BE2C (cell line): ENCODE measurements at places on chromosomes 1 and 21.
A peak's percentile ranks its signal among the peaks of the same experiment; 100 is the strongest.

GRCh38 chr1:184987696-184988095 lies 13.4 kb upstream of the NIBAN1 start:
- no peak for DNase-seq

- no peak for DNase-seq
Observed at GRCh38 chr21:37771181-37771580, 145.1 kb downstream of the KCNJ6 start.

- no peak for DNase-seq
Observed at GRCh38 chr1:81493102-81493869, 307.4 kb upstream of the ADGRL2 start.

- no peak for DNase-seq
Observed at GRCh38 chr1:200862713-200863415, 9.9 kb upstream of the GPR25 start.

- no peak for DNase-seq
Observed at GRCh38 chr1:170096806-170097340, 22.4 kb upstream of the KIFAP3 start.

- peak; percentile 51 for DNase-seq
Observed at GRCh38 chr21:45590726-45591618, 48.7 kb upstream of the SLC19A1 start.

DNA sequence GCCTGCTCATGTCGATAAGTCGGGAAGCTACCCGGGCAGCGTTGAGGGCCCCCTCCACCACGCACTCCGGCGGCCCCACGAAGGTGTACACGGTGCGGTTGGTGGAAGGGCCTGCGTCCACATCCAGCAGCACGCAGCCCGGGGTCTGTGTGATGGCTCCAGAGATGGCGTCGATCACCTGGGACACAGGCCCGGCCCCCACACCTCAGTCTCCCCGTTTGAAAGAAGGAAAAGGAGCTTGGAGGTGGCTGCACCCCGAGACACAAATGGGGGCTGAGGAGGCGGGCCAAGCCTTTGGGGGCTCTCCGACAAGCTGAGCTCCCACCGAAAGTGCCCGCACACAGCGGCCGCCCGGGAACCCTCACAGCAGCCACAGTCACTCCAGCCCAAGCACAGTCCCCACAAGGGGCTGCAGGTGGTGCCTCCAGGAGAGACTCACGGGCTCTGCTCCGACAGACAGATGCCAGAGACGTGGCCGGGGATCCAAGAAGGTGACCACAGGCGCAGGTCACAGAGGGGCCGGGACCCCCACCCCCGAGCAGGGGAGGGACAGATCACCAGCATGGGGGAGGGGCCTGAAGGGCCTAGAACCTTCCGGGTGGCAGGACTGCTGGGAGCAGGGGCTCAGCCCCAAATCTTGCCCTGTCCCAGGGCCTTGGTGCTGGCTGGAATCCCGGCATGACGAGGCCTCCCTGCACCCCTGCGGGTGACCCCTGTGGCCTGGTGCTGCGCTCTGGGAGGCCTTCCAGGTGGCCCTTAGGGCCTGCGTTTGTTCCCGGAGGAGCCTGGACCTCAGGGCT lies 1.0 kb downstream of the FTCD start:
- peak; percentile 7 for DNase-seq

DNA sequence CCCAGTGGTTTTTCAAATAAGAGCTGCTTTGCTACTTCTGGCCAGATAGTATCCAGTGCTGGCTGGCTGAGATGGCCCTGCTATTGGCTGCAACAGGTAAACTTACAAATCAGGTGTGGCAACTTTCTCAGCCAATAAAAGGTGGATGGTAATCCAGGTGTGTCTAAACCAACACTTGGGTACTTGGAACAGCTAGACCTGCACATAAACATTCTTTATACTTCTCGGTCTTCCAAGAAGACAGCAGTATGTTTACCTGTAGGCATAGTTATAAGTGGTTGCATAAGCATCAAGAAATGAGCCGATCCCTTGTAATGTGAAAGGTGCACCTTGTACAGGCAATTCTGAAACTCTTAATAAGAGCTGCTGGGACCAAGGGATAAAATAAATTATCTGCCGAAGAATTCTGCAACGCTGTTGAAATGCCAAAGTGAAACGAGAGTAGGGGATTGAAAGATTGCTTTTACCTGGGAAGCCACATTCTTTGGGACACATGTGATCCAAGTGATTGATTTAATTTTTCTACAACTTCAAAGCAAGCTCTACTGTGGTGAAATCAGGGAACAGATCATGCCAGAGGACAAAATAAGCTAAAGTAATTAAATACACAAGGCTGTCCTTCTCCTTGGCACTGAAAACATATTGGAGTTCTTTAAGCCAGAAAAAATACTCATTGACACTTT lies at the start of gene CLDN8:
CLDN8 (minus strand) TSS at position 57 of the 683 bp plus-strand sequence. CDS start 172 bp downstream, outside the sequence.
- no peak for DNase-seq

DNA sequence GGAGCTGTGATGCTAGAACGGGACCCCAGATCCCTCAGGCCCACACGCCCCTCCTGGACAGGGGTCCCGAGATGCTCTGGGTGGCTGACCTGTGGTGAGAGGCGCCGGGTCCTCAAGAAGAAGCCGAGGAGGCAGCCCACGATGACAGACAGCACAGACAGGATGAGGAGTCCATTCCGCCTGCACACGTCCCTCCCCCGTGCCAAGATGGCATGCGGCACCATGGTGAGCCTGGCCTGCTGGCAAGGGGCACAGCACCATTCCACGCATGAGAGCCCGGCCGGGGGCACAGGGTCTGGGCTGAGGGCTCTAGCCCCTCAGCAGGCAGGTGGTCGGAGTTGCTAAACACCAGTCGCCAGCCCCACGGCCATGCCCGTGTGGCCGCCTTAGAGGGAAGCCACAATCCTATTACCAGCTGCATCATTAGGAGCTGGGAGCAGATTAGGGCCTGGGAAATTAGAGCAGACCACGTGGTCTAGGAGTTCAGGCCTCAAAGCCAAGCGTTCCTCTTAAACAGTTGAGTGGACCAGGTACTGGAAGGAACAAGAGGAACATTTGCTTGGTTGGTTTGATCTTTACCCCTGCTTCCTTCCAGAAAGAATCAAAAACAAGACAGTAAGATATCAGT lies at the start of gene SLC1A7:
SLC1A7 (minus strand) TSS at position 413 of the 628 bp plus-strand sequence; CDS start at position 224, 189 bp downstream.
- no peak for DNase-seq

DNA sequence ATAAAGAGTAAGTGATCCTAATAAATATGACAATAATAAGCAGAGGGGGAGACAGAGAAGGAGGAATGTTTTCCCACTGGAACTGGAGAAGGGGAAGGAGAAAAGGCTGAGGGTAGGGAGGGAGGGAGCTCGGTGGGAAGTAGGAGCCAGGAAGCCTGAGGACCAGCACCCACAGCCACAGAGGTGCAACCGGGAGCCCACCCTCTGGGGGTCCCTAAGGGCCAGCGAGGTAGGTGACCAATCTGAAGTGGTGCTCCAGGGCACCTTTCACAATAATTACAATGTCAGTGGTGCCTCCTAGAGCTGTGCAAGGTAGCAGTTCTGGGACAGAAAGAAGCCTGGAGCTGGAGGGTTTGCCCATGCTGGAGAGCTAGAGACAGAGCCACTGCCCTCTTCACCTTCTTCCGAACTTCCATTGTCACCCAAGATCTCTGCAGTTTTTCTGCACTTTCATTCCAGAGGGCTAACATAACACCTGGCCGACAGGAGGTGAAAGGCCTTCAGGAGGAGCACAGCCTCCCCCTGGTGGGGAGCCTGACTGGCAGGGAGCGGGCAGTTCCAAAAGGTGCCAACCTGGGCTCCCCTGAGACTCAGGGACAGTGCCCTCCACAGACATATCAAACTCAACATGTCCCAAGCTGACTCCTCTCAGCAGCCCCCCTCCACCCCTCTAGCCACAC lies 4.1 kb upstream of the AHCYL1 start:
- DNase-seq: no peak

GRCh38 chr21:22725436-22725835 lies 1727.2 kb downstream of the NCAM2 start:
- DNase-seq: no peak

GRCh38 chr1:51610637-51611036 lies 6.3 kb upstream of the OSBPL9 start:
- no peak for DNase-seq

- no peak for DNase-seq
Observed at GRCh38 chr1:172515927-172516326, 17.0 kb upstream of the SUCO start.

DNA sequence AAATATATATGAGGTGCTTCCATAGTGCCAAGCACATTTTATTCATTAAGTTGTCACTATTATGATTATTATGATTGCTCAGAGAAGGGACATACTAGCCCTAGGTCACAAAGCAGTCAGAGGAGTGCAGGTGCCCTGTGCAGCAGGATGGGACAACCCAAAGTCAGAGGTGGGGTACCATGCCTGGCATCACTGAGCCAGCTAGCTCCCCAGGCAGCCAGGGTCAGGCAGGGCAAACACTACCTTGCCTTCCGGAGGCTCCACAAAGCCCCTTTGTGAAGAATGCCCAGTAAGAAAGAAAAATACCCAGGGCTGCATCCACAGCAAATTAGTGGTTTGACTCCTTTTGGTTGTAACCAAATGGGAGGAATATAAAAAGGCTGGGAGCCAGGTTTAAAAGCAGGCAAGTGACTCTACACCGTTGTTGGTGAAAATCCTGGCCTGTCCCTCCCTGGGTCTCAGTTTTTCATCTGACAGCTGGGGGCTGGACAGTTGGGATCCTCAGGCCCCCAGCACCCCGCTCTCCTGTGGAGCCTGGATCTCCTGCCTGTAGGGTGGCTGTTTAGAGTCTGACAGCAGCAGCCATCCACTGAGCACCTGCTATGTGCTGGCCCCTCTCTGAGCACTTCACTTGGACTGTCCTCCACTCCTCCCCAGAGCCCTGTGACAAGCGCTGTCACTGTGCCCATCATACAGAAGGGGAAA lies 98.8 kb downstream of the GLIS1 start:
- no peak for DNase-seq

- DNase-seq: no peak
Observed at GRCh38 chr1:207002724-207003146, 29.8 kb downstream of the C1orf116 start.

- DNase-seq: no peak
Observed at GRCh38 chr1:42551180-42551579, 88.1 kb downstream of the CCDC30 start.

- no peak for DNase-seq
Observed at GRCh38 chr1:67134695-67135094, at the start of gene C1orf141. Gene C1orf141, minus strand, starts transcription at chr1:67134970. Its CDS starts 7,730 bp downstream, at chr1:67127240.

GRCh38 chr21:34009193-34009592 lies 64.2 kb upstream of the MRPS6 start:
- DNase-seq: no peak

DNA sequence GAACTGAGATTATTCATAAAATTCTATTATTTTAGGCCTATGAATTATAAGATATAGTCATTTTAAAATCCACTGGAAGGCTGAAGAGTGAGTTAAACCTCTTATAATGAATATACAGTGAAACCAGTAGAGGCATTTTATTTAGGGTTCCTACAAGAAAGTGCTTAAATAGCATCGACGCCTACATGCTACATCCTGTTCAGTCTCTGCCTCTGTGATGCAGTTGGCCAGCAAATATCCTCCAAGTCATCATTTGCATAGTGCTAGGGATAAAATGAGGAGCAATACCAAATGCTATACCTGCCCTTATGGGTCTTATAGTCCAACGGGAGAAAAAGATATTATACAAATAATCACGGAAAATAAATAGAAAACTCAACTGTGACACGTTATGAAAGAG lies 59.6 kb downstream of the EDEM3 start:
- no peak for DNase-seq

DNA sequence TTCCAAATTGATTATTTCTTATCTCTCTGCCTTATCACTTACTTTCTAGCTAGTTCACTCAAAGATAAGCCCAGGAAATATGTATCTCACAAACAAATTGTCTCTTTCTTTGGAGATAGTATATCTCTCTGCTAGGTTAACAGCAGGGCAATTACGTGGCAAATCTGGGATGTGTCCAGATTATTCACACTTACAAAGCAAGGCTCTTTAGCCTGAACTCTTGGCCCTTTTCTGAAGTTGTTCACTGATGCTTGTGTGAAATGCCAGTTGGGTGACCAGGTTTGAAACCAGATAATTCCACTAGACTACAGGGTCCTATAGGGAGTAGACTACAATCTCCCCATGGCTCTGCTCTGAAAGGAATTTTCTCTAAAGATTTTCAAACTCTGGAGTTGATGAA lies 30.8 kb upstream of the FAM78B start:
- no peak for DNase-seq

DNA sequence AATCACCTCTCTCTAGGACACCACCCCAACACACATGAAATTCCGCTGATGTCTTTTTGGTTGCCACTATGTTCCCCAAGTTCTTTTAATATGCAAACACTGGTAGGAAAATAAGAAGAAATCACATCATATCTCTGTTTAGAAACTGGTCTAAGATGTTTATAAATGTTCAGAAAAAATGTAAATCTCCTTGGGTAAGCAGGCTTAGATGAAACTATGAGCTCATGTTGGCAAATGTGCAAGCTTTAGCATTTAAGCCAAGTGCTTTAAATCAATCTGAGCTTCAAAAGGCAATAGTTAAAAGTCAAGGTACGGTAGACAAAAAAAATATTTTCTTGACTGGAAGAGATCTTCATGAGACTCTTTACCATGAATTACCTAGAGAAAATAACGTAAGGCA lies 25.2 kb upstream of the SLAMF9 start:
- no peak for DNase-seq

DNA sequence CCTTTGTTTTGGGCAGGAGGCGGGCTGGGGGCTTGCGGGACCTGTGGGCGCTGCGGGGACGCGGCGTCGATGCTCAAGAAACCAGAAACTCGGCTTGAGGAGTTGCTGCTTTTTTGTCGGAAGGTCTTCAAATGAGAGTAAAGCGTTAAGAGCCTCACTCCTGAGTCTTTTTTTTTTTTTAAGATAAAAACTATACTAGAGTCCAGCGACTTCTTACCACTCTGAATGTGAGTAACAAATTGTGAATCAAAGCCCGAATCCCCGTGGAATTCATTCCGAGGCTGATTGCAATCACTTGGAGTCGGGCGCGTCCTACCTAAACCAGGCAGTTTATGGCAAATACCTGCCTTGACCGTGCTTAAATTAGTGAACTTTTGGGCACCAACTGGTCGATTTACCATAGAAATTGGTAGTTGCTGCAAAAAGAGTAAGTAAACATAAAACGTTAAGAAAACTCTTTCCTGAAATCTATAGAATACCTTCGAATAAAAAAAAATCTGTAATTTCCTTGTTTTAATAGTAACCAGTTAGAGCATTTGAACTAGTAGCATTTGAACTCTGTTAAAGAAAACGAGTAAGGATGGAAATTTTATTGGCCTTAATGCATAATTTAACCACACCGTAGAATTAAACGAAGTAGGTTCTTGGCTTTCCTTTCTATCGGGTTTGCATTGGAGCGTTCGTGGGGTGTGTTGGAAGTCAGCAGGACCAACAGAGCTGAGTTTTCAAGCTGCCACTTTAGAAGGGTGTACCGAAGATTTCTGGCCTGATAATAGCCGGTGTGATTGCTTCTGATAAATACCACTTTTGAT lies 769 bp downstream of the GPSM2 start:
- DNase-seq: no peak
